HCT116 (cell line): ENCODE measurements at places on chromosomes 4 and X.

DNA sequence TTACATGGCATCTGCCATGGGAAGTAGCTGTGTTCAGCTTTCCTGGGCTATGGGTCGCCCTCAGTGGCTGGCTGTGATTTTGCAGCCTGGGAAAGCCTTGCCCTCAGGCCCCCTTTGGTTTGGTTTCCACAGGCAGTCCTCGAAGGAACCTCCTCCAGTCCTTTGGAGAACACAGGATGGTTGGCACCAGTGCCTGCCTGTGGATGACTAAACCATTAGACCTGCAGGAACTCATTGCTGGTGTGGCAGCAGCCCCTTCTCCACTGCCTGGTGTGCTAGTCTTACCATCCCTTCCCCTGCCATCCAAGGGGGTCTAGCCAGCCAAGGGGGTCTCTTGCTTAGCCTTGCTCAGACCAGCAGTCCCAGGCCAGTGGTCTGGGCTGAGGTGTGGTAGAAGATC is 71.4 kb upstream of the PJA1 start:
- no peaks in the 10 kb centered on the region for H3K27me3 ChIP-seq
- no peak for DNase-seq
- no peak overlapping the region for H3K27ac ChIP-seq
- no peaks in the 10 kb centered on the region for H3K4me1 ChIP-seq

DNA sequence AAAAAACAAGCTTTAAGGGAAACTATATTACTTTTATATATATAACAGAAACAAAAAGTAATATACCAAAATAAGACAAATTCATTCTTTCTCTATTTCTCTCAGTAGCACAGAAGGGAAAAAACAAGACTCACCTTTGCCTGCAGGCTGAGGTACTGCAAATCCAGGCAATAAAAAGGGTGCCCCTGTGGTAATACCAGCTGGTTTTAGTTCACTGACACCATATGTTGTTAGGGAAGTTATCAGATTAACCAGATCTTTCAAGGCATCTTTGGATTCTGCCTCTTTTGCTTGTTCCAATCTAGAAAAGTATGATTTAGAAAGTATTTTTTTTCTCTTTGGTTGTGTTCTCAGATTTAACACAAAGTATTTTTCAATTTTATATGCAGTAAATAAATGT is 139.8 kb downstream of the WDFY3 start:
- no peaks in the 10 kb centered on the region for H3K27me3 ChIP-seq
- DNase-seq = no peak
- no peak overlapping the region for H3K4me3 ChIP-seq
- H3K36me3 ChIP-seq = no peaks in the 10 kb centered on the region
- no peaks in the 10 kb centered on the region for H3K4me1 ChIP-seq
- H3K27ac ChIP-seq = no peak overlapping the region

GRCh38 chr4:98733601-98734000 is 75.2 kb upstream of the TSPAN5 start:
- H3K27me3 ChIP-seq = no peaks in the 10 kb centered on the region
- no peak overlapping the region for H3K27ac ChIP-seq
- DNase-seq = no peak
- H3K4me1 ChIP-seq = peaks cover under 1% of the 10 kb centered on the region; the same call in 1 of the 2 replicates

GRCh38 chr4:3123181-3123671 is 48.7 kb downstream of the HTT start:
- H3K36me3 ChIP-seq = peaks cover 13% of the 10 kb centered on the region; the same call in 1 of the 2 replicates
- H3K4me3 ChIP-seq = no peak overlapping the region
- no peaks in the 10 kb centered on the region for H3K4me1 ChIP-seq
- no peak overlapping the region for H3K27ac ChIP-seq
- no peaks in the 10 kb centered on the region for H3K27me3 ChIP-seq

DNA sequence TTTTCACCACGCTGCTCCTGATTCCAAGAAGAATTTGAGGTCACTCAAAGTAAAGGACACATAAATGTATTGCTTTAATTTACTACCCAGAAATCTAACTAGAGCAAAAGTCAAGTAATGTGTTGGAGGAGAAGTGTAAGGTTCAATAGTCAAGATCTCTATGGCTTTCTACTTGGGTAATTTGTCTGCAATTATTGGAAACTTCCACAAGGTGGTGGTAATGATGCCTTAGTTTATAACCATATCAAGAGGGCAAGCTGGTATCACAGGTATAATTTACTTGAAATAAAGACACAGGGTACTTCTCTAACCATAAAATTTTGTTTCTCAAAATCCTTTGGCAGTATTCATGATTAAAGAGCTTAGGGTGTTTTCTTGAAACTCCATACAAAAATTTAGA is 10.2 kb upstream of the GRIA3 start:
- H3K4me1 ChIP-seq = peaks cover 10% of the 10 kb centered on the region
- no peaks in the 10 kb centered on the region for H3K27me3 ChIP-seq
- peak; percentile 8 for DNase-seq
- no peak overlapping the region for H3K4me3 ChIP-seq
- H3K36me3 ChIP-seq = no peaks in the 10 kb centered on the region

DNA sequence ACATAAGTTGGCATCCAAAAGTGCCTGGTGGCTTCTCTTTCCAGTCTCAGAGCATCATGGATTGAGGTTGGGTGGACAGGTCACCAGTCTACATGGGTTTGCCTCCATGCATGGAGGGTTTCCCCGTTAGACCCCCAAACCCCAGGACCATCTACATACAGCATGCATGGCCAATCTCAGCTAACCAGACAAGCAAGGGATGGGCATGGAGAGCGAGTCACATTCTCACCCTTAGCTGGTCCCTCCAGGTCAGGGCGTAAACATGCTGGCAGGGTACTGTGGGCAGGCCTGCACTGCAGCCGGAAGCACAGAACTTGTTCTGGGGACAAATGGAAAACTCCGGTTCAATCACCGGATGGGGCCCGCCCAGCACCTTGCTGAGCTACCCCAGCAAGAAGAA is 37.3 kb downstream of the HCCS start:
- H3K36me3 ChIP-seq = no peaks in the 10 kb centered on the region
- no peak for DNase-seq
- H3K4me1 ChIP-seq = no peaks in the 10 kb centered on the region
- no peak overlapping the region for H3K4me3 ChIP-seq
- no peak overlapping the region for H3K27ac ChIP-seq

GRCh38 chrX:123847056-123847455 is 12.8 kb upstream of the XIAP start:
- H3K4me3 ChIP-seq = no peak overlapping the region
- no peaks in the 10 kb centered on the region for H3K36me3 ChIP-seq
- no peaks in the 10 kb centered on the region for H3K27me3 ChIP-seq
- H3K27ac ChIP-seq = no peak overlapping the region
- 0 out of 2 replicates have a peak, but pooled peaks cover 2% of the 10 kb centered on the region for H3K4me1 ChIP-seq

GRCh38 chrX:68440442-68440841 is 7.1 kb upstream of the OPHN1 start:
- H3K36me3 ChIP-seq = no peaks in the 10 kb centered on the region
- H3K27me3 ChIP-seq = no peaks in the 10 kb centered on the region
- peaks cover 14% of the 10 kb centered on the region for H3K4me1 ChIP-seq

DNA sequence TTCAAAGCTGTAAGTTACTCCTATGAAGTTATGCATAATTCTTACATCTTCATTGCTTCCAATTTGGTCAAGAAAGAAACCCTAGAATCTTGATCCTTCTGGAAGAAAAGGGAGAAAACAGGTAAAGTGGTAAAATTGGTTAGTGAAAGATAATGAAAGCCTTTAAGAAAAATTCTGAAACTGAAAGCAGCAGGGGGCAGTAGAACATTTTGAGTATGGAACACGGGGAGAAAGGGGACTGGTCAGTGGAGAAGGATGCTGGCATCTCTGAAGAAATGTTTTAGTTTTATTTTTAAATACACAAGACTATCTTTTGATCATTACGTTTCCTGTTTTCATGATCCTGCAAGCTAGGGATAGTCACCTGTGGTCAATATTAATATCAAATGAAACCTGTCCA is 54.3 kb downstream of the SLIT2 start:
- H3K36me3 ChIP-seq = no peaks in the 10 kb centered on the region
- H3K27ac ChIP-seq = no peak overlapping the region
- no peak for DNase-seq
- no peak overlapping the region for H3K4me3 ChIP-seq
- H3K27me3 ChIP-seq = no peaks in the 10 kb centered on the region
- H3K4me1 ChIP-seq = no peaks in the 10 kb centered on the region

DNA sequence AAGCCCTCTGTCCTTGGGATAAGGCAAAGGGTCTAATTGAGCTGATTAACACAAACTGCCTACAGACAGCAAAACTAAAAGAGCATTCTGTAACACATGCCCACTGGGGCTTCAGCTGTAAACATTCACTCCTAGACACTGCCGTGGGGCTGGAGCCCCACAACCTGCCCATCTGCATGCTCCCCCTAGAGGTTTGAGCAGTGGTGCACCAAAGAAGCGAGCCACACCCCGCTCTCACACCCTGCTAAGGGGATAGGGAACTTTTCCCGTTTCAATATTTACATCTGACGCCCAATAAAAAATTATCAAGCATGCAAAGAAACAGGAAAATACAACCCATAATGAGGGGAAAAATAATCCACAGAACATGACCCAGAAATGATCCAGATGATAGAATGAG is 46.9 kb upstream of the HSD17B10 start:
- H3K4me1 ChIP-seq = peaks cover 8% of the 10 kb centered on the region; the same call in 1 of the 2 replicates
- no peak overlapping the region for H3K27ac ChIP-seq
- no peaks in the 10 kb centered on the region for H3K27me3 ChIP-seq
- DNase-seq = no peak

DNA sequence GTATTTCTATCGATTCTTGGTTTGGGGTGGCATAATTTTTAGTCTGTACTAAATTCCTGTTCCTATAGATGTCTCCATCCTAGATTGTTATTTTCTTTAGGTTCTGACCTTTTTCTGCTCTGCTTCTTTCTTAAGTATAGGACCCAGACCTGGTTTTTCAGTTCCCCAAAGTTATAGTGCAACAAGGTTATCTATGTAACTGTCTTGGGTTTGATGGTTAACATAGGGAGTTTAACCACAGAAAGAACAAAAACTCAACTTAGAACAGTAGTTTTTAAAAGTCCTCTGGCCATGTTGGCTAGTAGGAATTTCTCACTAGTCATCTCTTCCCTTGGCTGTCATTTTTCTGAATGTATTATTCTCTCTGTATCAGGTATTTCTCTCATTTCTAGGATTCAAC is 38.8 kb upstream of the MAD2L1 start:
- no peaks in the 10 kb centered on the region for H3K4me1 ChIP-seq
- H3K4me3 ChIP-seq = no peak overlapping the region
- no peak overlapping the region for H3K27ac ChIP-seq
- H3K27me3 ChIP-seq = no peaks in the 10 kb centered on the region

DNA sequence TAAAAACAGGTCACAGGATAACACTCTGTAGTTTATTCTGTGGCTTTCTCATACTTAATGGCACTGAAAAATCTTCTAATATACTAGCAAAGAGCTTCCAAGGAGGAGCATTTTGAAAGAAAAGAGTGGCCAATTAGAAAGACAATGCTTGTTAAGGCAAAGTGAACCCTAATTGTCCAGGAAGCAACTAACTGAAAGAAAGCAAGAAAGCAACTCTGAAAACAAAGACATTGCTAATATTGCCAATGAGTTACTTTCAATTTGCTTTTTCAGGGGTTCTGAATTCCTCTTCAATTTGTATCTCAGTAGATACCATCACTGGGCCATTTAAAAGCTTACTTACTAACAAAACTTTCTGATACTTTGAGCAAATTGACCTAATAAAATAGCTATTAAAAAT is 78.5 kb upstream of the MTNR1A start:
- no peak for DNase-seq
- H3K4me1 ChIP-seq = no peaks in the 10 kb centered on the region
- H3K27me3 ChIP-seq = no peaks in the 10 kb centered on the region
- no peak overlapping the region for H3K27ac ChIP-seq
- H3K36me3 ChIP-seq = peaks cover 86% of the 10 kb centered on the region

- no peaks in the 10 kb centered on the region for H3K27me3 ChIP-seq
- no peaks in the 10 kb centered on the region for H3K36me3 ChIP-seq
- H3K4me1 ChIP-seq = no peaks in the 10 kb centered on the region
- H3K4me3 ChIP-seq = no peak overlapping the region
These were observed 1.2 kb downstream of the DCAF4L1 start for GRCh38 chr4:41982716-41983115.

DNA sequence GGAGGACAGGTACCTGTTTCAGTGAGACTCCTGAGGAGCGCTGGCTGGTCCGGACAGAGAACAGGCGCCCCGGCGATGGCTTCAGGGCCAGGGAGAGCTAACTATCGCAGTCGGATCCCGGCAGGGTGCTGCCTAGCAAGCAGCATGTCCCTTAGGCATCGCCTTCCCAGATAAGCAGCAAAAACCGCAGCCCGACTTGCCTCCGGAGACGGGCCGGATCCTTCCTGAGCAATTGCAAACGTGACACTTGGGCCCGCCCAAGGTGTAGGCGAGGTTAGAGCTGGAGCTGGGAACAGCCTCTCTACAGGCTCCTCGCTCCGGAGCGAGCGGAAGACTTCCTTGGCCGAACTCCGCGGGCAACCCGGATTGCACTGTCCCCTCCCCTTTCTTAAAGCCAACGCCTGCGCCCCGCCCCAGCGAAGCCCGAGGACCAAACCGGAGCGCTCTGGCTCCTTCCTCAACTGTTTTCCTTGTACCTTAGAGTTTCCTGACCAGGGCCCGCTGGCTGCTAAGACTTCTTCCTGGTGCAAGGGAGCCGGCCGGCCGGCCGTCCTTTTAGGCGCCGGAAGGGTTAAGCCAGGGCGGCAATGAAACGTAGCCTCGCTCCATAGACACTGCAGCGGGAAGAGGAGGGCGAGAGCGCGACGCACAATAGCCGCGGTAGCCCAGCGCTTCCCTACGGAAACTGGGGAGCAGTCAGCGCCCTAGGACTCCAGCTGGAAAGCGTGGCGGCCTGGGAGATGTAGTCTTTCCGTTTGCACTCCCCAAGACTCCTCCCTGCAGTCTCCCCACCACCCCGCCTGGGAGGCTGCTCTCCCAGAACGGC is at the start of gene OPHN1:
Gene OPHN1, minus strand, starts transcription at position 341 of the 826 bp plus-strand sequence. CDS start 475 bp downstream, outside the sequence.
- peaks cover 5% of the 10 kb centered on the region; the same call in 1 of the 2 replicates for H3K4me1 ChIP-seq
- DNase-seq = peak; percentile 55
- no peaks in the 10 kb centered on the region for H3K27me3 ChIP-seq
- no peaks in the 10 kb centered on the region for H3K36me3 ChIP-seq
- H3K27ac ChIP-seq = peak within 1 kb of the TSS; percentile 47

GRCh38 chrX:108165383-108166111 is 74.0 kb downstream of the ATG4A start:
- H3K36me3 ChIP-seq = no peaks in the 10 kb centered on the region
- H3K27me3 ChIP-seq = no peaks in the 10 kb centered on the region
- peaks cover 16% of the 10 kb centered on the region for H3K4me1 ChIP-seq
- H3K4me3 ChIP-seq = no peak overlapping the region
- peak overlapping the region; percentile 2; the same call in 1 of the 2 replicates for H3K27ac ChIP-seq
- peak; percentile 15 for DNase-seq

DNA sequence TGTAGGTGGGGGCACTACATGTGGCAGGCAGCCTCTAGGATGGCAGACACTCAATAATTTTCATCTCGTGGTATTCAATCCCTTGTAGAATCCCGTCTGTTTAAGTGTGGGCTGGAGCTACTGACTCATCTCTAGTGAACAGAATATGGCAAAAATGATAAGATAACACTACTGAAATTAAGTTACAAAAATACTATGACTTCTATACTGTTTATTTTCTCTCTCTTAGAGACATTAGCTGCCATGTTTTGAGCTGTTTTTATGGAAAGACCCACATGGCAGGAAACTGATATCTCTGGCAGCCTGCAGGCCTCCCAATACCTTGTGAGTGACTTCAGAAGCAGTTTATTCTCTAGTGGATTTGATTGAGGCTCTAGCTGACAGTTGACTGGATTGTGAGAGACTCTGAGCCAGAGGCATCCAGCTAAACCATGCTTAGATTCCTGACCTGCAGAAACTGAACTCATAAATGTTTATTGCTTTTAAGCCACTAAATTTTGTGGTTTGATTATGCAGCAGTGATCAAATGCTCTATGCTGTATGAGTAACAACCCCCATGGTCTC is 298.8 kb upstream of the CTSO start:
- no peaks in the 10 kb centered on the region for H3K36me3 ChIP-seq
- no peaks in the 10 kb centered on the region for H3K4me1 ChIP-seq
- no peaks in the 10 kb centered on the region for H3K27me3 ChIP-seq
- DNase-seq = no peak
